ENCODE measurements at places on chromosomes 1 and 21.

DNA sequence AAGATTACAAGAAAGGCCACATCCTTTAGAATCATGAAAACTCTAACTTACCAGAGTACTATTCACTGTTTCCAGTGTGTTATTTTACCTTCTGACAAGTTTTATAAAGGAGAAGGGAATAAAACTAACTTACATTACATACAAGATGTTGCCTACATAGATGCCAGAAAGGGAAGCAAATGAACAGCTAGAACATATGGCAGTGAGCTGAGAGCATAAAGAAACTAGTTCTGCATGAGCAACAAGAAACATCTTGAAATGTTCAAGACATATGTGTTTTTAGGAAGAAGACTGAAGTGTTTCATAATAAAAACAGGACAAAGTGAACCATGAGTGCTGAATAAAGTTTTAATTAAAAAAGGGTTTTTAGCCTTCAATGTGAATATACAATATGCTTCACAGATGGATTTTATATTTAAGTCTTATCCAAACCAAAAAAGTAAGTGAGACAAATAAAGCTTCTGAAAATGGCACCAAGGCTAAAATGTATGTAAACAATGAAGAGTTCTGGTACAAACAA, 39.4 kb downstream of the SLC5A9 start:
- no peak for DNase-seq

- no peak for DNase-seq
Measured at GRCh38 chr1:157700305-157700704, 264 bp downstream of the FCRL3 start.

- no peak for DNase-seq
Measured at GRCh38 chr21:32046191-32046590, 173.4 kb downstream of the HUNK start.

DNA sequence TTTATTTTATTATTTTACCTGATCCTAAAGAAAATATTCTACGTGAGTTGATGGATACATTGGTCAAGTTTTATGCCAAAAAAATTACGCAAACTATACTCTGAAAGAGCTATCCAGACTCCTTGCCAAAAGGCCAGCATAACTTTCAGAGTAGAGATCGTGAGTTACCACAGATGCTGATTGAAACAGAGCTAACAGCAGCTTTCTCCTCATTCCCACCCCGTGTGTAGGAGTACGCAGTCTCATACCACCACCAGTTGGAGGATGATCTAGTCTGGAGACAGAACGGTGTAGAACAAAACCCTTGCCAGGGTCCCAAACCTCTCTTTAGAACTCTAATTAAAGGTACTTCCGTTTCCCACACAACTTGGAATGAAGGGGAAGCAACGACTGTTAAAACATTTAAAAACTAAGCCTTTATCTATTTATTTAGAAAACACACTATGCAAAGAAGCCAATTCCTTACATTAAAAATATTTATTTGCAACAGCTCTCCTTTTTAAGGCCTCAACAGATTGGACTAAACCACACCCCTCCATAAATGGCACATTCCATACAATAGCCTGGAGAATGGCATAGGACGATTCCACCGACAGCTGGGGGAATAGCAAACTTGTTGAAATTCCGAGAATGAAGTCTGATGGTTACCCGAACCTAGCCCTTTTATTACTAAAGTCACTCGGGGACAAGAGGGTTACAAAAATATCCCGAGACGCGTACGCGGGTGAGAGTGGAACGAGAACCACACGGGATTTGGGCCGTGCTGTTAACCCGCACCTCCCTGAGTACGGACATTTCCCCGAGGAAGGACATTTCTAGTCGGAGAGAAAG, 1.4 kb downstream of the NUCKS1 start:
- DNase-seq = peak; percentile 58

GRCh38 chr1:78093560-78093959, 47.8 kb downstream of the GIPC2 start:
- DNase-seq = no peak

- no peak for DNase-seq
Measured at GRCh38 chr1:232033285-232033684, 406.7 kb downstream of the DISC1 start.

GRCh38 chr1:61921435-61921834, 179.2 kb downstream of the PATJ start:
- DNase-seq = peak; percentile 14

DNA sequence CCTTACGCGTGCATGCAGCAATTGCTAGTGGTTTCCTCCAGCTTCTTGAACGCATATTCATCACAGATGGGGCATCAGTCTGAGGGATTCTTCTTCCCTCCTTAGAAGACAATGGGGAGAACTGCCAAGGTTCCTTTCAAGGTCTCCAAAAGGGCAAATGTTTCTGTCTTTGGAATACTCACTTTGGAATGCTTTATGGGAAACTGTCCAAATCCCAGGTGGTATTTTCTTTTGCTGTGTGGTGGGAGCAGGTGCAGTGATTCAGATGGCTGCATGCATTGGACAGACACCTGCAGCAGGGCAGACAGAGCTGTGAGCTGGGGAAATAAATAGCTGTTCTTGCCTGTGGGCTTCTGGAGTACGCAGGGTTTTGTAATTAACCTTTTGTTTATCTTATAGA, 40.5 kb downstream of the URB2 start:
- no peak for DNase-seq

DNA sequence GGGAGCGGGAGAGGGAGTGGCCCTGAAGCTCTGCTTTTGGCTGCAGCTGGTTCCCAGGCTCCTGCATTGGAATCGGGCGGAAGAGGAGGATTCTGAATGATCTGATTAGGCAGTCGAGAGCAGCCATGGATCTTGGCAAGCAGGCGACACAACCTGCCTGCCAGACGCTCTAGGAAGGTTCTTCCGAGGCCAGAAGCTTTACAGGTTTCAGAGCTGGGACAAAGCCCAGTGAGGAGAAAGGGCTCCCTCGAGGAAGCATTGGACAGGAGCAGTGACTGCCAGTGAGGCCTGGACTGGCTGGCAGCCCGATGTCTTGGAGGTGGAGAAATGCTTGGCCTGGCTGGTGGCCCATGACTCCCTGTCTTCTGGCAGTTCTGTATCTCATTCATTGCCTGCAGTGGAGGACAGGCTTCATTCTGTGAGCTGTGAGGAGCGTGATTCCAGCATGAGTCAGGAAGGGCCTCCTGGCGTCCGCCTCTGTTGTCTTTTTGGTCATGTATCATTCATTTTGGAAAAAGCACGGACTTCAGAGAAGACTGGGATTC, 132.7 kb upstream of the IPO9 start:
- peak; percentile 93 for DNase-seq

GRCh38 chr1:167720965-167721616, 691 bp upstream of the MPZL1 start:
- DNase-seq = peak; percentile 64

DNA sequence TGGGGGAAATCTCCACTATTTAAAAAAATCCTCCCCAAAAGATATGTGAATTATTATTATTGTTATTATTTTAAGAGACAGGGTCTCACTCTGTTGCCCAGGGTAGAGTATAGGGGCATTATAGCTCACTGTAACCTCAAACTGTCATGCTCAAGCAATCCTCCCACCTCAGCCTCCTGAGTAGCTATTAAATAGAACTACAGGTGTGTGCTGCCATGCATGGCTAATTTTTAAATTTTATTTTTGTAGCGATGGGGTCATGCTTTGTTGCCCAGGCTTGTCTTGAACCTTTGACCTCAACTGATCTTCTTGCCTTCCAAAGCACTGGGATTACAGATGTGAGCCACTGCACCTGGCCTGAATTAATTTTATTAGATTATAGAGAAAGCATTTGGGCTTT, 116.8 kb downstream of the RABGAP1L start:
- DNase-seq = no peak

DNA sequence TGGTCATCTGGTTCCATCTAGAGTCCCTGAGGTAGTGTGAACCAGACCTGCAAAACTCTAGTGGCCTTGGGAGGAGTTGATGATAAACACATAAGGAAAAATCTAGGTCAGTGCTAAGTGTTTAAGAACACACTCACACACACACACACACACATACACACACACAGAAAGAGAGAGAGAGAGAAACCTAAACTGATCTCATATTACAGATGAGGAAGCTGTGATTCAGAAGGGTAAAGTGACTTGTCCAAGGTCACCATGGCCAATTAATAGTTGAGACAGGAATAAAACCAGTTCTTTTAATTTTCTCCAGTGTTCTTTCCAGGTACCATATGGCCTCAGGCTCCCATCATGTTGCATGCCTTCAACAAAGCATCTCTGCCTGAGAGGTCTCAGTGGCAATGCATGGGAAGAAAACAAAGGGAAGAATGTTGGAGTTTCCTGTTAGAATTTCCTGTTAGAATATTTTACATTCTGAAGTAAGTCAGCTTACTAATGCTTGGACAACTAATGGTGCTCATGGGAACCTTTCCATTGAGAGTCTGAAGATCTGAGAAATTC, 77.3 kb upstream of the TSPAN2 start:
- DNase-seq = no peak

DNA sequence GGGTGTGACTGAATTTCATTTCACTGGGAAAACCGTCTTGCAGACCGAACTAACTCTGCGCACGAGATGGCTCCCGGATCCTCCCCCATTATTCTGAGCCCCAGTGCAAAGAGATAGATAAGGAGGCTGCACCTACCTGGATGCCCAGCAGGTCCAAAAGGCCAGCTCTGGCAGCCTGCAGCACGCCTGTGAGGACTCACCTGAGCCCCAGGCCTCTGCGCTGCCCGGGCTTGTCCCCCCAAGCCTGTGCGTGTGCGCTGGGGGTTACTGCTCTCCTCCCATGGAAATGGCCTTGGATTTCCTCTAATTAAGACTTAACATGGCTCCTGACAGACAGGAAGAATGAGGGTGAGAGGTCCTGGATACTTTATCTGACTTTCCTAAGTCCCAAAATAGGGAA, 83.4 kb downstream of the MDM4 start:
- DNase-seq = no peak

DNA sequence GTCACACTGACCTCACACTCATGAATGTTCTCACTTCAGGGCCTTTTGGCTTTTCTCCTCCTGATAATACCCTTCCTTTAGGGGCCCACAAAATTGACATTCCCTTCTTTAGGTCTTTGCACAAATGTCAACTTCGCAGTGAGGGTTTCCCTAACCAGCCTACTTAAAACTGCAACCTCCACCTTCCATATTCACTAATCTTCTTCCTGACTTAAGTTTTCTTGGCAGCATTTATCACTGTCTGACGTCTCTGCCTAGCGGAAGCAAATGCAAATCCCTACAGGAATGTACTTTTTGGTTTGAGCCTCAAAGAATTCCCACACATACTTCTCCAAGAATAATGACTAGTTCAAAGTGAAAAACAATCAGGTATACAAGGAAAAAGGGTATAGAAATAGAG, 32.8 kb downstream of the INTS7 start:
- DNase-seq = no peak

GRCh38 chr1:71698186-71698585, 584.2 kb downstream of the NEGR1 start:
- DNase-seq = no peak

- peak; percentile 46 for DNase-seq
Measured at GRCh38 chr1:99481391-99481996, 164.4 kb upstream of the PALMD start.

GRCh38 chr1:77539519-77540142, 142.8 kb downstream of the ZZZ3 start:
- peak; percentile 79 for DNase-seq

GRCh38 chr1:156844102-156844501, 14.8 kb downstream of the INSRR start:
- DNase-seq = no peak

DNA sequence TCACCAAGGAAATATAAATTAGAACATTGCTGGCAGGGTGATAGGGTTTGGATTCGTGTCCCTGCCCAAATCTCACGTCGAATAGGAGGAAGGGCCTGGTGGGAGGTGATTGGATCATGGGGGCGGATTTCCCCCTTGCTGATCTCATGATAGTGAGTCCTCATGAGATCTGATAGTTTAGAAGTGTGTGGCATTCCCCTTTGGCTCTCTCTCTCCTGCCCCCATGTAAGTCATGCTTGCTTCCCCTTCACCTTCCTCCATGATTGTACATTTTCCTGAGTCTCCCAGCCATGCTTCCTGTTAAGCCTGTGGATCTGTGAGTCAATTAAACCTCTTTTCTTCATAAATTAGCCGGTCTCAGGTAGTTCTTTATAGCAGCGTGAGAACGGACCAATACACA, 60.6 kb downstream of the VPS26C start:
- DNase-seq = no peak

DNA sequence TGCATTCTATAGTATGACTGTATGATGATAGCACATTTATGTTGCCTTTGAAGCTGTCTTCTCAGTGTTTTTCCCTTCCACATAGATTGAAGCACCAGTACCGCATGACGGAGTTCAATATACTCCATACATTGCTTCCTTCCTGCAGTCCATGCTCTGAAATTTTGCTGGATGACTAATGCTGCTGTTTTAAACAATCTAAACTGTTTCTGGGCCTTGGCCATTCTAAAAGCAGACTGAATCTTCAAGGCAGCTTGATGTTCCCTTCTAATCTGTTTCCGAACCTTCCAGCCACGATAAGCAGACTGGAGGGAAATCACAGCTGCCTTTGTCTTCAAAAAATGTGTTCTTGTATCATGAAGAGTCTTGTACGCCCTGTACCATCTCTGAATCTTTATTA, 36.2 kb upstream of the F13B start:
- no peak for DNase-seq

GRCh38 chr1:162944974-162945674, 84.1 kb upstream of the CCDC190 start:
- DNase-seq = no peak

GRCh38 chr1:226069811-226070489, 7.4 kb downstream of the H3-3A start:
- DNase-seq = no peak

DNA sequence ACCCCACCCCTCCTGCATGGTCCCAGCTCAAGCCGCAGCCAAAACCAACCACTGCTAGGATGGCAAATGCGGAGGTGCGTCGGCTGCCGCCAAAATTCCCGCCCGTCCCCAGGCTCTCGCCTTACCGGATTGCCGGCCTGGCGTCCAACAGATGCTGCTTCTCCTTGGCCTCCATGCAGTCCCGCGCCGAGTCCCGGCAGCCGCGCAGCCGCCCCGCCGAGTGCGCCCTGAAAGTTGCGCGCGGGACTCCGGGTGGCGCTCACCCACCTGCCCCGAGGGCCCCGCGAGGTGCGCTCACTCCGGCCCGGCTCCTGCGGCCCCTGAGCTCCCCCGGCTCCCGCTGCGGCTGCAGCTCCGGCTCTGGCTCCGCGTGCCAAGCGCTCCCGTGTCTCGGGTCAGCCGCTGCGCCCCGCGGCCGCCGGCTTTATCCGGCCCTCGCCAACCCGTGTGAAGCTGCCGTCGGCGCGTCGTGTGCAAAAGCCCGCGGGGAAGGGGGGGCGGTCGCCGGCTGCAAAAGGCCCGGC, at the start of gene SLC30A2:
Gene SLC30A2 (minus strand): TSS at position 397 of the 524 bp plus-strand sequence. CDS start 222 bp downstream, at position 175.
- DNase-seq = no peak

DNA sequence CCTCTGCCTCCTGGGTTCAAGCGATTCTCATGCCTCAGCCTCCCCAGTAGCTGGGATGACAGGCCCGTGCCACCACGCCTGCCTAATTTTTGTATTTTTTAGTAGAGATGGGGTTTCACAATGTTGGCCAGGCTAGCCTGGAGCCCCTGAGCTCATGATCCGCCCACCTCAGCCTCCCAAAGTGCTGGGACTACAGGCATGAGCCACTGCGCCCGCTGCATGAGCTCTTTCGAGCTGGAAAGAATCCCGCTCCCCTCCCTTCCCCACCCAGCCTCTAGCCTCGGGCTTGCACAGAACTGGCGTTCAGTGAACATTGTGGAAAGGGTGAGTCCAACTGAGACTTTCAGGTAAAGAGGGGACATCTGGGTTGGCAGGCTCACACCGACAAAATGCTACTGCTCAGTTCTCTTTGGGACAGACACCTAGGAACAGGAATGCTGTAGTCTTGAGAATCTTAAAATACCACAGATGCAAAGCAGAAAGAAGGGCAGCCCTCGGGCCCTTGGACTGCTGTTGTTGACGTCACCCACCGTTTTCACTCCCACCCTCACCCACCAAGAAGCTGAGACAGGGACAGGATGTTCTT, 9.7 kb upstream of the GNG4 start:
- no peak for DNase-seq

Data from GM03348 (cell line).